NCI-H187 (cell line): ENCODE measurements at places on chromosomes 3 and 15.

DNA sequence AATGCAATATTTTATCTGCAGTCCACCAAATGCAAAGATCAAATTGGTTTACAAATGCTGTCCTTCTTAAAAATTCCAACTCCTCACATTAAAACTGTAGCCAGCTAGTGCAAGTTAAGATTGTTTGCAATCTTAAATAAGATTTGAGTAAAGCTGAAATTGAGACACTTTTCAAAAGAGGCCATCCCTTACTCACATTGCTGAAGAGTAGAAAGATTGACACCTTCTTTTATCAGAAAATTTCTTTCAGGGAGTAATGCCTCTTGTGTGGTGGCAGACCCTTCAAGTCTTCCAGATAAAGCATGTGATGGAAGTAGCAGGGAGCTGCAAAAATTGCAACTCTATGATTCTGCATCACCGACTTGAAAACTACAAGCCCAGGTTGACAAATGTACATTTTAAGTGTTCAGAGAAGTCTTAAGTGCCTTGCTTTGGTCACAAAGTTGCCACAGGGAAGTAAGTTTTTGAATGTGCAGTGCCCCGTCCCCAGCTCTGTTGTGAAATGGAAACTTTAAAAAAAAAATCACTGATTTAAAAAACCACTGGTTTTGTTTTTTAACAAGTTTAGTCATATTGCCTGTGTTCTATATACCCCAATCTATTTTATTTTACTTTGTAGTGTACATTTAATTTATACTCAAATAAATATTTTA, 12.6 kb downstream of the CD86 start:
- no peak for DNase-seq

GRCh38 chr15:67184208-67184925, 70.1 kb downstream of the AAGAB start:
- no peak for DNase-seq

GRCh38 chr3:12638105-12638504, 25.8 kb downstream of the RAF1 start:
- DNase-seq, result no peak

- DNase-seq, result no peak
These were observed 208.3 kb downstream of the TBC1D2B start for GRCh38 chr15:77869021-77869895.

- no peak for DNase-seq
These were observed 41.8 kb downstream of the TIMP4 start for GRCh38 chr3:12116870-12117269.

- peak; percentile 60 for DNase-seq
These were observed 752 bp downstream of the CEP63 start for GRCh38 chr3:134486577-134487041.

GRCh38 chr15:78090422-78091063, 1.8 kb upstream of the SH2D7 start:
- DNase-seq, result no peak

DNA sequence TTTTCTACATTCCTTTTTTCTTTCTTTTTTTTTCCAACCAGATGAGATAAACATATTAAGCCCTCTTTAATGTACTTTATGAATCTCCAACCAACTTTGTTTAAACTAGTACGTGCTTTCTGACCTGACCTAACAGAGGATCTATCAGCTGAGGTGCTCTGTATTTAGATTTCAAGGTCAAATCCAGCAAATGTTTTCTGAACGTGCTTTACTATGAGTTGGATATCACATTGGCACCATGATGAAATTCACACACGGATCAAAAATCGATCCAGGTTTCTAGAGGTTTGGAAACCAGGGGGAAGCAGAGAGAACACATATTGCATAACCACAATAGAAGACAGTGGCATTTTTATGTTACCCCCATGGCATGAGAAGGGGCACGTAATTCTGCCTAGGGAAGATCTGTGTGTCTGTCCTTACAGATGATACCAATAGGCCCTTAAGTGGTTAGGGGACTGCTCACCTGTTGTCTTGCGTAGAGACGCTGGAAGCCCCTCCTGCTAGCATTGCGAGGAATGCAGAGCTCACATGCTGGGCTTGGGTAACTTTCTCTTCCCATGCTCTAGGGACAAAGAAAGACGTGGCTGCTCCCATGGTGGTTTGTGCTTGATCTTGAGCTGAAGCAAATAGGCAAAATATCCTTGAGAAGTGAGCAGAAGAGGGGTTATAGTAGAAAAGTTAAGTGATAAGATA, 59.3 kb upstream of the ABHD10 start:
- DNase-seq, result no peak

DNA sequence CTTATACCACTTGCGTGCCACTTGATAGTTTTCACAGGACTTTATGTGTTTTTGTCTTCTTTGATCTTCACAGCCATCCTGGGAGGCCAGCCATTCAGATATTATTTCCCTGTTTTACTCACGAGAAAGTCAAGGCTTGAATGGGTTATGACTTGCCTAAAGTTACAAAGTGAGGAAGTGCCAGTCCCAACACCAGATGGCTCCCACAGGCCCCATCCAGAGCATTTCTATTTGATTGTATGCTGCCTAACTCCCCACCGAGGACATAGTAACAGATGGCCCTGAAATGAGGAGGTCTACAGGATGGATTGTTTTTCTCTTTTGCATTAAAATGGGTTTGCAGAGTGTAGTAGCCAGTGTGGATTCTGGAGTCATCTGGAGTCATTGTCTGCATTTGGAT, 74.5 kb downstream of the SPTSSB start:
- no peak for DNase-seq

DNA sequence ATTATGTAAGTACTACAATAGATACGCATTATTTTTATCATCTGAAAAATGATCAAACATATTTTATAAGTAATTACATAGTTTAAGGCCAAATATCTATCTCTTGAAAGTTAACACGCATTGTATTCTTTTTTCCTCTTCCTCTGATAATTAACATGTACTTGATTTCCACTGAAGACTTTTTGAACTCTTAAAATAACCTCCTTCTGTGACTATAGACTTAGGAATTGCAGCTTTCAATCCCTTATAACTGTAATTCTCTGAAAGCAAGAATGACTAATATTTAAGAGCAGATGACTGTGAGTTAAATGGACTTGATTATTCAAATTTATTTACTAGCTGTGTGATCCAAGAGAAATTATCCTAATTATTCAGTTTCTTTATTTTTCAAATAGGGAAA, 730.6 kb upstream of the NECTIN3 start:
- no peak for DNase-seq

- no peak for DNase-seq
These were observed 57.6 kb downstream of the PDCD6IP start for GRCh38 chr3:33855884-33856546.

GRCh38 chr3:25687742-25688141, 23.0 kb upstream of the TOP2B start:
- DNase-seq, result no peak

DNA sequence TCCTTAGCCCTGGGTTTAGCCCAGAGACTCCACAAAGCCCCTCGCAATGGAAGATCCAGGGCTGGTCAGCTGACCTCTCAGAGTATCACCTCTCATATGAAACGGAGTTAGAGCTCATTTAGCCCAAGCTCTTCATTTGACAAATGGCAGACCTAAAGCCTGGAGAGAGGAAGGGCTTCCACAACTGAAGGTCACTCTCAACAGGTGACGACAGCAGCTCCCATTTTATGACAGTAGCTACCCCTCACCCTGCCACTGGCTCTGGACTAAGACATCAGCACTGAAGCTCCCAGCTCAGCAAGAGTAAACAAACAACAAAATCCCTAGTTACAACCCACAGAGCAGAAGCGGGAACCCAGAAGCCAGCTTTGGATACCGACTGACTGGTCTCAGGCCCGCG, 33.7 kb downstream of the TLE3 start:
- no peak for DNase-seq

DNA sequence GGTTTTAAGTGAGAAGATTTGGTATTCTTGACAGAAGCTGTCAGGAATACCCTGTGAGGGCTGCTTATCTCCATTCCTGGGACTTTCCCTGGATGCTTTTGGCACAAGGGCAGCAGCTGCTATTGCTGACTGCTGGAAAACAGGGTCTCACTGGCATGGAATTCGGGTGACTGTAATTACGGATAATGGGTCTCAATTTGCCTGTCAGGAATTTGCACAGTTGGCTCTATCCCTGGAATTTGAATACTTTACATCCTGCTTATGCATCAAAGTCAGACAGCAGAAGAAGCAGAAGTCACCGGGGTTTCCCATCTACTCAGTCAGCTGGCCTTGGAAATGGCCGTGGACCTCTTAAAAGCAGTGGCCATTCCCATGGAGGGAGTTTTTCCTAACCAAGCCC, 25.9 kb upstream of the AKAP13 start:
- DNase-seq, result no peak

GRCh38 chr3:121096953-121097352, 188.9 kb downstream of the STXBP5L start:
- DNase-seq, result no peak

DNA sequence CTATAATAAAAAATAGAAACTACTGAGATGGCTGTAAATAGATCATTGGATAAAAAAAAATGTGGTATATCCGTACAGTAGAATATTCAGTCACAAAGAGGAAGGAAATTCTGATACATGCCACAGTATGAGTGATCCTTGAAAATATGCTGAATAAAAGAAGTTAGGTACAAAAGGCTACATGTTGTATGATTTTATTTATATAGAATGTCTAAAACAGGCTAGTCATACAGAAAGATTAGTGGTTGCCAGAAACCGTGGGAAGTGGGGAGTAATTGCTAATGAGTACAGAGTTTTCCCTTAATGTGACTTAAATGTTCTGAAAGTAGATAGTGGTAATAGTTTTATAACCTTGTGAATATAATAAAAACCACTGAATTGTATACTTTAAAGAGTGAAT, 24.9 kb upstream of the FAH start:
- no peak for DNase-seq

- DNase-seq, result no peak
These were observed 11.4 kb downstream of the FHIT start for GRCh38 chr3:61239871-61240270.

DNA sequence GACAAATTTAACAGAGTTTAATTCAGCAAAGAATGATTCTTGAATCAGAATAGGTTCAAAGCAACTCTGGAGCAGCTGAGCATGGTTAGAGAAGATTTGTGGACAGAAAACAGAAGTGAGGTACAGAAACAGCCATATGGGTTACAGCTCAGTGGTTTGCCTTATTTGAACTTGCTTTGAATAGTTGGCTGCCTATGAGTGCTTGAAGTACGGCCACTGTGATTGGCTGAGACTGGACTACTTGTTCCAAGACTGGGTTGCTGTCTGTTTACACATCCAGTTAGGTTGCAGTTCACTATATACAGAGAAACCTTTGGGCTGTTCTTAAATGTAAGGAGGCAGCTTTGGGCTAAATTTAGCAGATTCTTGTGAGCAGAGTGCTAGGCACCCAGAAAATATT, 79.4 kb upstream of the CADPS start:
- no peak for DNase-seq

- DNase-seq, result no peak
These were observed 6.5 kb downstream of the PSMD2 start for GRCh38 chr3:184305577-184305976.

DNA sequence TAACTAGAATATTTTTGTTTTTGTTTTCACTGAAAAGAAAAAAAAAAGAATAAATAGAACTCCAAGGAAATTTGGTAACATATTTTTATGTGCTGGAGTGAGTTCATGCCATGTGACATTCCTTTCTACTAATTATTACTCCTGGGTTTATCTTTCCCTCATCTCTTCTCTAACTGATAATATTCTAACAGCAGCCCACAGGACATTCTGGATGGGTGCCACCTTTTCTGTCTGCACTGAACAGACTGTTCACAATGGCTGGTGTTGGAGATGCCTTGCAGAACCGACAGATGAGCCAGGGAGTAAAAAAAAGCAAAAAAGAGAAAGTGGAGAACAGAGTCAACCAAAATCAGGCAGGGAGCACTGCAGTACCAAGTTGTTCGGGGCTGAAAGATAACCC, 151.3 kb downstream of the OR4M2 start:
- DNase-seq, result no peak

DNA sequence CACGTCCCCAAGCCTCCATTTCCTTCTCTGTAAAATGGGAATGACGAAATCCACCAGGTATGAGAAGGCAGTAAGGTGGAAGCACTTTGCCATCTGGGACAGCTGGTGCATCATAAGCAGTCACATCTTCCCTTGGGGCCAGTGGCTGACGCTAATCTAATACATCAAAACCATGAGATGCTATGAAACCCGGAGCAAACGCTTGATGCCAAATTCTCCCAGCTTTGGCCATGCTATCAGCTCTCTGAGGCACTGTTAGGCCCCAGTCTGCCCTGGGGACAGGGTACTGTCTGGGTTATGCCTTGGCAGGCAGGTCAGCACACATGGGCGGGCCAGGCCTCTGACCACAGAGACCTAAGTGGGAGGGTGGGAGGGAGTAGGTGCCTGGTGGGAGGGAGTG, 66.1 kb downstream of the ADAMTS17 start:
- DNase-seq, result no peak

DNA sequence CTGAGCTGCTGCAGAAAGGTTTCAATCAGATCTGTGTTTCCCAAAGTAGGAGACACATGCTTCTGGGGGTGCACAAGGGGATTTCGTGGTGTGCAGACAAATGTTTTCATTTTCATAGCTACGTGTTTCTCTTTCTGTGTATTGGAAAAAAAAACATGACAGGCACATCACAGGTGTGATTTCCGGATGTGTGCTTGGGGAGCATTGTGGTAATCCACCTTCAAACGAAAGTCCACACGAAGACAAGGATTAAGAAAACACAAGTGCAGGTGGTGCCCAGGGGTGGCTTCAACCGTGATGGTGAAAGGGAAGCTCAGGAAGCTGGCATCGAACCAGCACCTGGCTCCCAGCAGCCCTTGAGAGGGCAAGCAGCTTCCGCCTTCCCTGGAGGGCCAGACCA, 164.6 kb upstream of the LINGO1 start:
- no peak for DNase-seq

GRCh38 chr15:47203993-47204392, 513.3 kb upstream of the SEMA6D start:
- no peak for DNase-seq

DNA sequence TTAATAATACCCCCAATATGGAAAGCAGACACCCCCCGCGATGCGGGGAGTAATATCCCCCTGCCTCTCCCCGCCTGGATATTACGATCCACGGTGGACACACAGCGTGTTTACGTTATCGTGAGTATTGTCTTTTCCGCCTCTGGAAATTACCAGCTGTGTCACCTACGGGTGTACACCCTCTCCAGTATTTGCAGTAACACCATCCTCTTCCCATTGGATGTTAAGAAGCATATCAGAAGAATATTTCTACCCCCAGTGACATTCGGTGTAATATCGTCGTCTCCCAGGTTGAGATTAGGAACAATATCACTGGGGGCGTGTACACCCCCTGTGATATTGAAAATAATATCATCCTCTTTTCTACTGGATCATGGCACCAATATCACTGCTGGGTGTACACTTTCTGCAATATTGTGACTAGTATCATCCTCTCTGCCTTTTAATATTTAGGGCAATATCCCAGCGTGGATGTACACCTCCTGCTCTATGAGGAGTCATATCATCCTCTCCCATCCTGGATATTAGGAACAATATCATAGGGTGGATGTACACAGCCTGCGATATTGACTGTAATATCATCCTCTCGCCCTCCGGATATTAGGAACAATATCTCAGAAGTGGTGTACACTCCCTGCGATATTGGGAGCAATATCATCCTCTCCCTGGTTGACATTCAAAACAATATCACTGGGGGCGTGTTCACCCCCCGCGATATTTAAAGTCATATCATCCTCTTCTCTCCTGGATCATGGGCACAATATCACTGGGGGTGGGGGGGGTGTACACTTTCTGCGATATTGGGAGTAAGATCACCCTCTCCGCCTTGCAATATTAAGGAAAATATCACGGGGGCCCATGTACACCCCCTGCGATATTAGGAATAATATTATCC, 20.3 kb upstream of the BMF start:
- DNase-seq, result no peak

GRCh38 chr15:78205337-78205736, 29.0 kb downstream of the ACSBG1 start:
- no peak for DNase-seq

GRCh38 chr15:88605189-88606069, 15.7 kb upstream of the AEN start:
- DNase-seq, result peak; percentile 29
